ENCODE measurements at places on chromosomes 7 and 10.

DNA sequence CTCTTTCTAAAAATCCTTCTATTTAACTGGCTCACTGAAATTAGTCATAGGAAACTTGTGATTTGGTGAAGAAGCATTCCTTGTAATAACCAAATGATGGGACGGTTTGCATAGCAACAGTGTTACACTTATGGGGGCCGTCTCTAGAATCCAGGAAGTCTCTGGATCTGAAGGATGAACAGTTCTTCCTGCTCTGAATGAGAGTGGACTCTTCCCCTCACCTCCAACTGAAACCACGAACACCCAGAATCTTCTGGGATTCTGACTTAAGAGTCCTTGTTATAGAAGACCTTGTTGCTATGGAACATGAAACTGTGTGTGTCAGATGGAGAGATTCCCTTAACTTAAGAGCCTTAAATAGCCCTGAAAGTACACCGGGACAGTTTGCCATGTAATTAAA lies 23.2 kb downstream of the NOLC1 start:
- no peaks in the 10 kb centered on the region for H3K4me1 ChIP-seq
- no peak overlapping the region for H3K27ac ChIP-seq
- H3K36me3 ChIP-seq: no peaks in the 10 kb centered on the region
- H3K4me3 ChIP-seq: no peak overlapping the region

GRCh38 chr7:125390981-125391380 lies 461.4 kb upstream of the POT1 start:
- no peak for DNase-seq
- H3K27me3 ChIP-seq: no peaks in the 10 kb centered on the region
- no peak overlapping the region for H3K4me3 ChIP-seq

DNA sequence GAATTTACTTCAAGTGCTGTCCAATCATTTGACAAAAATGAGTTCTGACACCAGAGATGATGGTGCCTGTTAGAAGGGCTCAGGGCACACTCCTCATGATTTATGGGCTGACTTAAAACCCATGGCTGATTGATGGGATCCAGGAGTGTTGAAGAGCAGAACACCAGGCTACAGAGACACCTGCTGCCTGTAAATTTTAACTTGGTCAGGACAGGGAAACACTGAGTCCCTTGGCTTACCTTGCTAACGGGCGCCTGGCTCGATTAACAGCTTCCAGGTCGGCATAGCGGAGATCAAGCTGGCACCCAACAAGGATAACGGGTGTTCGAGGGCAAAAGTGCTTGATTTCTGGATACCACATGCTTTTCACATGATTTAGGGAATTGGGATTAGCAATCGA lies 51.4 kb downstream of the RHOBTB1 start:
- no peak for DNase-seq
- H3K27me3 ChIP-seq: no peaks in the 10 kb centered on the region
- H3K4me3 ChIP-seq: no peak overlapping the region
- peaks cover 6% of the 10 kb centered on the region for H3K4me1 ChIP-seq

- no peak overlapping the region for H3K27ac ChIP-seq
- no peak overlapping the region for H3K4me3 ChIP-seq
- no peak for DNase-seq
- peaks cover 13% of the 10 kb centered on the region for H3K4me1 ChIP-seq
- no peaks in the 10 kb centered on the region for H3K27me3 ChIP-seq
- no peaks in the 10 kb centered on the region for H3K36me3 ChIP-seq
These were observed 480.6 kb downstream of the IPMK start for GRCh38 chr10:57786850-57787750.

DNA sequence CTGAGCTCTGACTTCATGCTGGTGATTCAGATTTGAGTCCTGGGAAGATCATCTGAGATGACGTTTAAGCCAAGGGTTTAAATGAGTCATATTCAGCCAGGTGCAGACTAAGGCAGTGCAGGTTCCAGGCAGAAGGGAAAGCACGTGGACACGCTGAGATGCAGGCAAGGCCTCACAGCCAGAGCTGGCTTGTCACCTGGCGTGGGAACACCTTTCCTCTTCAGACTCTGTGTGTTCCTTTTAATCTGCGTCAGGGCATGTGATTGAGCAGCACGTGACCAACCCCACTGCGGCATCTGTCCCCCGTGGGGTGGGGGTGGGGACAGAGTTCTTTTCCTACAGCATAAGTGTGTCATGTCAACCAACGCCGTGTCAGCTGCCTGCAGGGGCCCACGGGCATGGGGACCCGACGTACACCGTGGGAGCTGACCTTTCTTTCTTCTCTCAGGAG lies 10.7 kb upstream of the IDI2 start:
- H3K4me1 ChIP-seq: peaks cover 3% of the 10 kb centered on the region
- H3K36me3 ChIP-seq: peaks cover 21% of the 10 kb centered on the region
- H3K27ac ChIP-seq: peak overlapping the region; percentile 51
- DNase-seq: peak; percentile 71

GRCh38 chr10:92110039-92110794 lies 180.7 kb downstream of the CPEB3 start:
- no peak overlapping the region for H3K27ac ChIP-seq
- no peaks in the 10 kb centered on the region for H3K36me3 ChIP-seq
- H3K27me3 ChIP-seq: no peaks in the 10 kb centered on the region

GRCh38 chr7:104096683-104097082 lies 107.2 kb upstream of the RELN start:
- H3K36me3 ChIP-seq: no peaks in the 10 kb centered on the region
- H3K27ac ChIP-seq: no peak overlapping the region
- no peaks in the 10 kb centered on the region for H3K27me3 ChIP-seq

GRCh38 chr7:106864298-106865081 lies 592 bp upstream of the PIK3CG start:
- no peaks in the 10 kb centered on the region for H3K36me3 ChIP-seq
- no peaks in the 10 kb centered on the region for H3K27me3 ChIP-seq
- H3K27ac ChIP-seq: no peak overlapping the region
- H3K4me1 ChIP-seq: no peaks in the 10 kb centered on the region
- H3K4me3 ChIP-seq: no peak overlapping the region

GRCh38 chr7:21568762-21569161 lies 25.9 kb downstream of the DNAH11 start:
- no peak for DNase-seq
- H3K4me1 ChIP-seq: no peaks in the 10 kb centered on the region
- no peak overlapping the region for H3K27ac ChIP-seq
- peaks cover 4% of the 10 kb centered on the region for H3K36me3 ChIP-seq
- H3K4me3 ChIP-seq: no peak overlapping the region
- H3K27me3 ChIP-seq: no peaks in the 10 kb centered on the region

- H3K4me1 ChIP-seq: no peaks in the 10 kb centered on the region
- no peak overlapping the region for H3K4me3 ChIP-seq
- H3K27me3 ChIP-seq: peaks cover 30% of the 10 kb centered on the region
- H3K36me3 ChIP-seq: no peaks in the 10 kb centered on the region
- no peak overlapping the region for H3K27ac ChIP-seq
These were observed 2.1 kb downstream of the RET start for GRCh38 chr10:43078986-43079273.

GRCh38 chr10:78382772-78383171 lies 349.1 kb downstream of the RPS24 start:
- H3K4me1 ChIP-seq: no peaks in the 10 kb centered on the region
- no peak for DNase-seq
- H3K27ac ChIP-seq: no peak overlapping the region
- H3K27me3 ChIP-seq: peaks cover 3% of the 10 kb centered on the region
- no peak overlapping the region for H3K4me3 ChIP-seq

GRCh38 chr10:122113161-122113944 lies 124.4 kb downstream of the TACC2 start:
- no peak for DNase-seq
- peaks cover 33% of the 10 kb centered on the region for H3K4me1 ChIP-seq
- no peaks in the 10 kb centered on the region for H3K36me3 ChIP-seq
- H3K4me3 ChIP-seq: peak overlapping the region; percentile 72
- peak overlapping the region; percentile 85 for H3K27ac ChIP-seq

- peak; percentile 77 for DNase-seq
- H3K27ac ChIP-seq: peak overlapping the region; percentile 99
These were observed 61.9 kb downstream of the TES start for GRCh38 chr7:116271963-116272886.

- H3K36me3 ChIP-seq: peaks cover 53% of the 10 kb centered on the region
- no peak overlapping the region for H3K27ac ChIP-seq
- no peaks in the 10 kb centered on the region for H3K27me3 ChIP-seq
- DNase-seq: no peak
These were observed 117.2 kb downstream of the UBE2H start for GRCh38 chr7:129835569-129835968.

DNA sequence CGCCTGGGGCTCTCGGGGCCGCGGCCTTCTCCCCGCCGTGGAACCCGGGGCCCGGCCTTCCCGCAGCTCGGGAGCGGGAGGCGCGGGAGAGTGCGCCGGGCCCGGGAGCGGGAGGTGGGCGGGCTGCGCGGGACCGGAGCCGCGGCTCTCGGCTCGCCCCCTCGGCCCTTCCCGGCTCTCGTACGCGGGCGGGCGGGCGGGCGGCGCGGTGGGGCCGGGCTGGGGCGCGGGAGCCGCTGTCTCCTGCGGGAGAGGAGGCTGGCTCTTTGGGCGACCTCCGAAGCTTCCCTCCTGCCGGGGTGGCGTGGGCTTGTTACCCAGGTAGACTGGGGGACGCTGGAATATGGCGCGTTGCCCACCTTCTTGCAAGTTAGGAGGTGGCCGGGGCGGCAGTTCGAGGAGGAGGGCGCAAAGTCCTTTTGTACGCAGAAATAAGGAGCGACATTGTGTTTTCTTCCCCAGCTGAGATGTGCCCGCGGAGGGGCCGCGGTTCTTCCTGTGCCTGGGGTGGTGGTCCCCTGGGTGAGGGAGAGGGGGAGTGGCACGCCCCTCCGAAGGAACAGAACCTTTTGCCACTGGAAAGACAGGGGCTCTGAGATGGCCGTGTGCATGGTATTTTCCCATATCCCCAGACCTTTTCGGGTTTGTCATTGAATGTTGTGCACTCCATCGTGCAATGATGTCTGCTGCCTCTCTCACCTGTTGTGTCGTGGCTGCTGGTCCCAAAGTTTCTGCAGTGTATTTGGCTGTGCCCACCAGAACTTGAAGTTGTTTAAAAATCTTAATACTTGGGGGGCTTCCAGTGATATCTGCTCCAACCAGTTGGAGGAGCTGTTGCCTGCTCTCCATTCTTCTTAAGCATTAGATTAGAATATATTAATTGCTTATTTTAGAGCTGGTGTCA lies 844 bp downstream of the NRF1 start:
- H3K4me1 ChIP-seq: peaks cover 21% of the 10 kb centered on the region
- no peak for DNase-seq
- peak overlapping the region; percentile 75 for H3K4me3 ChIP-seq
- no peaks in the 10 kb centered on the region for H3K27me3 ChIP-seq

DNA sequence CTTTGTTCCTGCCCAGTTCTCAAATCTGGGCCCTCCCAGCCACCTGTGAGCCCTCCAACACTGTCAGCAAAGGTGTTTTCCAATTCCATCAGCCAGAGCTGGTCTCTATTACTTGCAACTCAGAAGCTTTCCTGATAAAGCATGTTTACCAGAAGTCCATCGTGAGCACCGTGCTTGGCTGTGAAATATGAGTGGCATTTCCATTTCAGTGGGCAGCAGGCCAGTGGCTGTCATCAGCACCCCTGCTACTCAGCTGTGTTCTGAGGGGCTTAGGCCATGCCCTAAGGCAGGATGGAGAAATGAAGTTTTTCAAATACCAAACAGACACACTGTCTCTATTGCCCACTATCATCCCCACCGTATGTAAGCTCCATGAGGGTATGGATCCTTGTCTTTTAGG lies 12.7 kb upstream of the BNIP3 start:
- no peaks in the 10 kb centered on the region for H3K36me3 ChIP-seq
- no peak for DNase-seq
- H3K4me1 ChIP-seq: peaks cover 12% of the 10 kb centered on the region
- no peaks in the 10 kb centered on the region for H3K27me3 ChIP-seq
- no peak overlapping the region for H3K4me3 ChIP-seq
- no peak overlapping the region for H3K27ac ChIP-seq

GRCh38 chr7:127347567-127348246 lies 44.8 kb downstream of the ZNF800 start:
- H3K36me3 ChIP-seq: peaks cover 5% of the 10 kb centered on the region
- H3K4me1 ChIP-seq: no peaks in the 10 kb centered on the region
- peak overlapping the region; percentile 17 for H3K4me3 ChIP-seq
- no peak overlapping the region for H3K27ac ChIP-seq
- no peak for DNase-seq

- no peaks in the 10 kb centered on the region for H3K36me3 ChIP-seq
- H3K27me3 ChIP-seq: no peaks in the 10 kb centered on the region
- no peak for DNase-seq
- no peaks in the 10 kb centered on the region for H3K4me1 ChIP-seq
These were observed 131.0 kb downstream of the AASS start for GRCh38 chr7:122013065-122013464.

GRCh38 chr10:88926566-88927415 lies 25.8 kb downstream of the ACTA2 start:
- no peak overlapping the region for H3K27ac ChIP-seq
- no peaks in the 10 kb centered on the region for H3K4me1 ChIP-seq
- H3K4me3 ChIP-seq: no peak overlapping the region
- H3K36me3 ChIP-seq: no peaks in the 10 kb centered on the region
- no peaks in the 10 kb centered on the region for H3K27me3 ChIP-seq

GRCh38 chr7:114630201-114630990 lies 215.8 kb downstream of the FOXP2 start:
- no peaks in the 10 kb centered on the region for H3K4me1 ChIP-seq
- H3K27me3 ChIP-seq: no peaks in the 10 kb centered on the region
- no peaks in the 10 kb centered on the region for H3K36me3 ChIP-seq
- H3K4me3 ChIP-seq: no peak overlapping the region
- DNase-seq: no peak

DNA sequence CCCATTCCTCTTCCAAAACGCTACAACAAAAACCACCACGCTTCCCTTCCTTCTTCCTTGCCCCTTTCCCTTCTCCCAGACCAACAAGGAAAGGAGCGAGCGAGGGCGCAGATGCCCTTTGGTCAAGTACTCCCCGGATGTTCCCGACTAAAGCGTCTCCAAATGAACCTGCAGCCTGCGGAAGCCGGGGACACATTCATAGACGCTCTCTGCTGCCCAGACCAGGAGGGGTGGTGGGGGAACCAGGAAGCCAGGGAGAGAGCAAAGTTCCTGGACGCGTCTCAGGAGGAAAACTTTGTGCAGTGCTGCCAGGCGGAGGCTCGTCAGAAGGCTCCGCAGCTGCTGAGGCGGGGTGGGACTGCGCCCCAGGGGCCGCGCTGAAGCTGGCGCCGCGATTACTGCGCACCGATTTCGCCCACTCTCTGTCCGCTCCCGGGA lies 754 bp downstream of the SEMA3D start:
- H3K36me3 ChIP-seq: no peaks in the 10 kb centered on the region
- no peaks in the 10 kb centered on the region for H3K27me3 ChIP-seq
- H3K4me3 ChIP-seq: peak overlapping the region; percentile 39
- no peak overlapping the region for H3K27ac ChIP-seq
- no peaks in the 10 kb centered on the region for H3K4me1 ChIP-seq

- peak overlapping the region; percentile 78 for H3K27ac ChIP-seq
- peaks cover 2% of the 10 kb centered on the region for H3K36me3 ChIP-seq
- H3K27me3 ChIP-seq: no peaks in the 10 kb centered on the region
- peaks cover 66% of the 10 kb centered on the region for H3K4me1 ChIP-seq
- H3K4me3 ChIP-seq: no peak overlapping the region
- DNase-seq: no peak
These were observed 69.0 kb downstream of the CREB3L2 start for GRCh38 chr7:137932881-137933269.

- H3K36me3 ChIP-seq: no peaks in the 10 kb centered on the region
- no peaks in the 10 kb centered on the region for H3K27me3 ChIP-seq
- H3K27ac ChIP-seq: no peak overlapping the region
- H3K4me3 ChIP-seq: no peak overlapping the region
- H3K4me1 ChIP-seq: no peaks in the 10 kb centered on the region
- no peak for DNase-seq
These were observed 44.9 kb upstream of the MYL10 start for GRCh38 chr7:101673951-101674350.

GRCh38 chr10:31867646-31868045 lies 61.0 kb downstream of the ARHGAP12 start:
- H3K27ac ChIP-seq: no peak overlapping the region
- no peak for DNase-seq
- H3K27me3 ChIP-seq: no peaks in the 10 kb centered on the region
- no peaks in the 10 kb centered on the region for H3K36me3 ChIP-seq
- H3K4me1 ChIP-seq: peaks cover 7% of the 10 kb centered on the region

Data from RWPE2 (cell line).